ENCODE measurements at places on chromosomes 3 and 15. TPM values are rescaled to one million over a fixed set of nuclear protein-coding genes. Genes with fewer than 3 reads are reported as not detected.

GRCh38 chr3:111662907-111663306 is 67.8 kb upstream of the ZBED2 start:
- H3K4me1 ChIP-seq, result no peaks in the 10 kb centered on the region
- H3K27ac ChIP-seq, result no peak overlapping the region
- no peaks in the 10 kb centered on the region for H3K27me3 ChIP-seq
- no peaks in the 10 kb centered on the region for H3K36me3 ChIP-seq
- no peak overlapping the region for H3K4me3 ChIP-seq

GRCh38 chr15:40102897-40103858 is 5.5 kb downstream of the BMF start:
- peak overlapping the region; percentile 53 for H3K27ac ChIP-seq
- no peak overlapping the region for H3K4me3 ChIP-seq
- H3K4me1 ChIP-seq, result peaks cover 71% of the 10 kb centered on the region
- DNase-seq, result peak; percentile 71

- H3K36me3 ChIP-seq, result no peaks in the 10 kb centered on the region
- DNase-seq, result peak; percentile 24
- H3K4me1 ChIP-seq, result peaks cover 62% of the 10 kb centered on the region
- H3K27ac ChIP-seq, result peak overlapping the region; percentile 91
Measured at GRCh38 chr3:129598000-129598381, 8.5 kb downstream of the PLXND1 start.

DNA sequence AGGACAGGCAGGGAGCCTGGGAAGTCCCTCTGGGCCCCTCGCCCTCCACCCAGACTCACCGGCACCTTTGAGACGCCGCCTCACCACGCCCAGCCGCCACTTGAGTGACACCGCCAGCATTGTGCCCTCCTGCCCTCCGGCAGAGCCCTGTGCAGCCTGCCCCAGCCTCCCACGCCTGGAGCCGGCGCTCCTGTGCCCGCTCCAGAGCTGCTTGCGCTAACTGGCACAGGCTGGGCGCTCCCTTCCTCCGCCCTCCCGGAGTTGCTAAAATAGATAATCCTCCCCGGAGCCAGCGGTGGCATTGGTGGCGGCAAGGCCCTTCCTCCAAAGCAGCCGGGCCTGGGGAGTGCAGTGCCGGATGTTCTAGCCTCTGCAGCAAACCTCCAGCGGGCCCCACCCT is 15.7 kb upstream of the GRIP2 start:
- peaks cover 7% of the 10 kb centered on the region for H3K4me1 ChIP-seq
- H3K36me3 ChIP-seq, result no peaks in the 10 kb centered on the region
- no peak overlapping the region for H3K27ac ChIP-seq

Gene PPP2R3A
- 18.7 TPM for total RNA-seq

Gene CPB1
- total RNA-seq, result not detected

Data from astrocyte (in vitro differentiated cells and primary cell).